ENCODE measurements at places on chromosomes 1 and 21.

DNA sequence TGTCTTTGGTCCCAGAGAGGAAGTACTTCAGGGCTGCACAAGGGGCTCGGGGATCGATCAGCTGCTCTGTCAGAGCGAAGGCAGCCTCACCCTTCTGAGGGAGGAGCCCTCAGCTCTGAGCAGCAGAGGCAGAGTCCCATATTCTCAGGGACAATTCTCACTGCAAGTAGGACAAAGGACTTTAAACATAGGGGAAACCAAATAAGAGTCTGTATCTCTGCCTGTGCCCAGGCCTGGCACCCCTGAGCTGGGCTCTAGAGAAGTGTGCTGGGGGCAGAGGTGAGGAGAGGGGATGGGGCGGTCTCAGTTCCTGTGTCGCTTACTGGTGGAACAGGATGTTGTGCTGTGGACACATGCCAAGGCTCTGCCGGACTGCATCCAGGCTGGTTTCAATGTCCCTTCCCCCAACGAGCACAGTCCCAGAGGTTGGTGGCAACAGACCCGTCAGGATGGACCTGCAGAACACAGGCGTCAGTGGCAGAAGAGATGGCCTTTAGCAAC lies 76.6 kb downstream of the ABCA4 start:
- DNase-seq, result no peak

DNA sequence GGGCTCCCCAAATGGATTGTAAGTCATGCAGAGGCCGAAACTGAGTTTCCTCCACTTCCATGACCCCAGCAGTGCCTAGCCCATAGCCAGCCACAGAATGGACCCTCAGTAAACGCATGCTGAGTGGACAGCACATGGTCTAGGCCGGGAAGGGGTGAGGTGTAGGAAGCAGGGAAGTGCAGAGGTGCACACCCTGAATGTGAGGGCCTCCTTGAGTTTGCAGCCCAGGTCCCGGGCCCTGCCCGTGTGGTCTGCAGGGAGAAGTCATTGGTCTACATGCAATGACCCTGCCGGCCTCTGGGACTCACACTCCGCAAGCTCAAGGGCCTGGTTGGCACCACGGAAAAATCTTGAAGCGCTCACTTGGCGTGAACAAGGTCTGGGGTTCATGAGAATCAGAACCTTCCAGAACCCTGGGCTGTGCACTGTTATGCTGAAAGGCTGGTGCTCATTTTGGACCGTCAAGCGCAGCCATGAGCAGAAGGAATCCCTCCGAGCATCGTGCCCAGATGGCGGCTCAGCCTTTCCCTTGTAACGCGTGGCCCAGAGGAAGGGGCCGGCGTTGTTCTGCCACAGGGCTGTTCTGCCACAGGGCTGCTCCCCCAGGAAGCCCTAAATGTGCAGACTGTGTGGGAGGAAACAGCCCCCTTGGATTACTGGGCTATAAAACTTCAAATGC lies 66.4 kb downstream of the PSMG1 start:
- DNase-seq, result no peak

DNA sequence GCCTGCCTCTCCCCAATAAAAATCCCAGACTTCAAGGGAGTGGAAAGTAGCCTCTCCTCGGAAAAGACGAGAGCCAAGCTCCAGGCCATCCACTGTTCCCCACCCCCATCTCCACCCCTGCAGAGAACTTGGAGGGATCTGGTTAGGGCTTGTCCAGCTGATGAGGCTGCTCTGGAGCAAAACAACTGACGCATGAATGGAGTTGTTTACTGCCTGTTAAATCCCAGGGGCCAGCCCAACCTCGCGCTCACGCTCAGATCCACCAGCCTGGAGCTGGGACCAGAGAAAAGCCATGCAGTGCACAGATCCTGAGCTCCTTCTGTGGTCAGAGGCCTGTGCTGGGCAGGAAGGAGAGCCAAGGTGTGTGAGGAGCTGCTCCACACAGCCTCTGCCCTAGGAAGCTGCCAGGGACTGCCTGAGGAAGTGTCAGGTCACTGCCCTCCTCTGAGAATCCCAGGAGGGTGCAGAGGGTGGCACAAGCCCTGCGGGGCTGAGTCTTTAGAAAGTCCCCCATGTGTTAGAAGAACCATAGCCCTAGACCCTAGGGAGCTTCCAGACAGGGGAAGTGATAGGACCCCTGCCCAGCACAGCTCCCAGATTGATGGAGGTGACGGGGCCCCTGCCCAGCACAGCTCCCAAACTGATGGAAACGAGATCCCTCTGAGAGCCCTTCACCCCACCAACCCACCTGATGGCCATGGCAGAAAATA lies 109.0 kb upstream of the IPO9 start:
- no peak for DNase-seq

- DNase-seq, result no peak
These were observed 2.5 kb downstream of the KRTAP10-11 start for GRCh38 chr21:44648557-44649311.

DNA sequence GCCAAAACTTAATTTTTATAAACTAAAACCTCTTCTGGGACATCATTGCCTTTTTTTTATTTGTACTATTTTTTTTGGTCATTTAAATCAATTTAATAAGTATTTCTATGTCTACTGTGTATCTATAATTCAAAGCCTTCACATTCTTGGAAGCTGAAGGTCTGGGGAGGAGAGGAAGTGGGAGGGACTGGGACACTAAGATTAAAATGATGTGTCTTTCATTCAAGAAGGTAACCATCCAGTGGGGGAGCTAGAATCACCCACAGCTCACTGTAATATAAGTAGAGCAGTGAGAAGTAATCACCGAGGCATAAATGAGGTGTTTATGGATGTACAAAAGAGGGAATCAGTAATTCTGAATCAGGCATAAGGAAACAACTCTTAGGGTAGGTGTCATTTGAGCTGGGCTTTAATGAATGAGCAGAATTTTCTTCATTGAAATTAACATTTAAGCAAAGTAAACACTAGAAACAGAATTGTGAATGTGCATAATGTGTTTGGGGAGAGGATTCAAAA lies 52.8 kb downstream of the PTGER3 start:
- no peak for DNase-seq

- no peak for DNase-seq
These were observed 62.7 kb downstream of the STUM start for GRCh38 chr1:226611301-226611700.

DNA sequence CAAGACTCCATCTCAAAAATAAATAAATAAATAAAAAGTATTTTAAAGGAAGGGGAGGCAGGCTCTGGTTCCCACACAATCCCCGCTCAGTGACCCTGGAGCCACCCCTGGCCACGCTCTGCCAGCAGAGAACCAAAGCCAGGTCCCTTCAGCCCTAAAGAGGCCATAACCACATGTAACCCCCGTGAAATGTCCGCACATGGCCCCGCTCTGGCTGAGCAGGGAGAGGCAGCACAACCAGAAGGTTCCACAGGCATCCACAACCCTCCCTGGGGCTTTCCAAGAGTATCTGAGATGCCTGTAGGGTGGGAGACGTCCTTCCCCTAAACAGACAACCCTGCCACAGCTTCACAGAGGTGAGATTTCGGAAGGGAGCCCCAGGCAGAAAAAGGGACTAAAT lies 1.4 kb upstream of the ARF1 start:
- DNase-seq, result no peak
